Panc1 (cell line): ENCODE measurements at places on chromosomes 11 and 22.

- no peak for DNase-seq
Observed at GRCh38 chr11:2367266-2368160, 9.6 kb upstream of the CD81 start.

DNA sequence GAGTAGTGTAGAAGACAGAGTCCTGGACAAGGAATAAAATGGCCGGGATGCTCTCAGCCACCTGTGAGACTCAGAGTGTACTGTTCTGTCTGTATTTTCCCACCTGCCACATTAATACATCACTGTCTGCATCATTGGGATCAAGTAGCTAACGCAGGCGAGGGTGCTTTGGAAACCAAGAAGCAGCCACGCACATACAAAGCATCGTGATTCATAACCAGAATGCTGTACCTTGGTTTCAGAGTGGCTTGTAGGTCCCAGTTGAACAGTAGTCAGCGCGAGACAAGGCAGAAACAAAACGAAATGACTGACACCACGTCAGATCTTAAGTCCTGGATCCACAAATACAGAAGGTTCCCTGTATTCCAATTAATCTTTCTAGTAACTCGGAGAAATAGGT is 198.3 kb downstream of the GRIK4 start:
- DNase-seq: no peak

- DNase-seq: no peak
Observed at GRCh38 chr11:95641495-95641894, 148.1 kb downstream of the FAM76B start.

DNA sequence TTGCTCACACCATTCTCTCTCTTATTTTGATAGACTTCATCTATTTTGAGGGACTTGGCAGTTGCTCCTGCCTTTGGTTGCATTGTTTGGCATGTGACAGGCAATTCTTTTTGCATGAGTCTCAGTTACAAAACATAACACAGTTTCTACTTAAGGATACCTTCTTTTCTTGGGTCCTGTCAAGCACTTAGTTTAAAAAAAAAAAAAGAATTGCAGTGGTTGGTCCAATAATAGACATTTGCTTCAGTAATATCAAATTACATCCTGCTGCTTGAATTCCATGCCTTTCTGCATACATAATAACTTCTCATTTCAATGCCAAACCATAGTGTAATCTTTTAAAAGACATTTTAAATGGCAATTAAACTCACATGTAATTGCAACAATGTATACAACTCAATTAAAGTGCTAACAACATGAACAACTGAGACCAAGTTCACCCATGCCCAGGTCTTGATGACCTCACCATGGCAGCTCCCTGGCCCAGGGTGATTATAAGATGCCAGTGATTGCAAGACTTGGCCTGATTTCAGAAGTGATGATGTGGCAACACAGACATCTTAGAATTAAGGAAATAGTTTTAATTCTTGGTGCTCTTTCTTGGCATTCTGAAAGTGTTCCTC is 32.2 kb upstream of the PLET1 start:
- no peak for DNase-seq

- no peak for DNase-seq
Observed at GRCh38 chr11:45100339-45100738, 46.1 kb upstream of the PRDM11 start.

- no peak for DNase-seq
Observed at GRCh38 chr11:64134963-64135362, 30.9 kb downstream of the MACROD1 start.

- no peak for DNase-seq
Observed at GRCh38 chr22:43014316-43014868, 557 bp downstream of the PACSIN2 start.

- DNase-seq: no peak
Observed at GRCh38 chr11:16857186-16857585, 118.7 kb downstream of the C11orf58 start.

GRCh38 chr11:131108760-131109159 is 192.5 kb upstream of the SNX19 start:
- DNase-seq: no peak
